ENCODE measurements at places on chromosomes 2 and 18.

GRCh38 chr18:35810520-35810919, 162.0 kb upstream of the RMP24 start:
- DNase-seq, result no peak

- peak; percentile 19 for DNase-seq
Measured at GRCh38 chr2:39942950-39943349, 163.9 kb upstream of the THUMPD2 start.

- DNase-seq, result peak; percentile 47
Measured at GRCh38 chr2:212032536-212033219, 505.9 kb downstream of the ERBB4 start.

GRCh38 chr18:7565677-7566076, 1.4 kb upstream of the PTPRM start:
- DNase-seq, result no peak

DNA sequence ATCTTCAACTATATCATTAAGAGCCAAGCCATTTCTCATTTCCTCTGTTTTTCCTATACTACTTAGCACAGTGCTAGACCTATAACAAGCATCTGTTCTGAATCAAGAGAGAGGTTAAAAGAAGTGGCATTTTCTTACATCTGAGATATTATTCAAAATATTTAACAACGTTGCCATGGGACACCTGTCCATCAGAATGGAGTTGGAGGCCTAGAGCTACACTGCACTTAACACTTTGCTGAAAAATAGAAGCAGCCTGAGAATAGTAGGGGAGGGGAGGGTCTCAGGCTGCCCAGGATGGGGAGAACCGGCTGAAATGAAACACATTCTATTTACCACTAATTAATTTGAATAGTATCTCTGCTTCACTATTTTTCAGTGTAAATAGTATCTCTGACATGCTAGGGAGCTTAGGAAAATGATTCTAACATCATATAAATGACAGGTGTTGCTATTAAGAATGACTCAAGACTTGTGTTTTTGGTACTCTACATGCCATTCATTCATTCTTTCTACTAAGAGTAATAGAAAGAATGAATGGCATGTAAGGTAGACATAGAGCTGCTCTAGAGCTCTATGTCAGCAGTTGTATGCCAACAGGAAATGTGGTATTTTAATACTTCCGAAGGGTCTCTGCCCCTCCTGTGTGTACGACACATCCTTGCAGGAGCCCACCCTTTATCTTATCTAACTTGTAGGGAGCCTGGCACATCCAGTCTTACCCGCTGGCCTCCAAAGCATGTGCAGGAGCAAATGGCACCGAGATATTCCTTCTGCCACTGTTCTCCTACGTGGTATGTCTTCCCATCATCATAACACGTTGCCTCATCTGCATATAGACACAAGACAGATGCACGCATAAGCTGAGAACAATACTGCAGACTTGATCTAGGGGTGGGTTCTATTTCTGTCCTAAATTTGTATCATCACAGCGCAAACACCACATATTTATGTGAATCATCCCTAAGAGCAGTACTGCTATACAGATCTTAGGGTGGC, 52.6 kb downstream of the ATIC start:
- DNase-seq, result no peak

DNA sequence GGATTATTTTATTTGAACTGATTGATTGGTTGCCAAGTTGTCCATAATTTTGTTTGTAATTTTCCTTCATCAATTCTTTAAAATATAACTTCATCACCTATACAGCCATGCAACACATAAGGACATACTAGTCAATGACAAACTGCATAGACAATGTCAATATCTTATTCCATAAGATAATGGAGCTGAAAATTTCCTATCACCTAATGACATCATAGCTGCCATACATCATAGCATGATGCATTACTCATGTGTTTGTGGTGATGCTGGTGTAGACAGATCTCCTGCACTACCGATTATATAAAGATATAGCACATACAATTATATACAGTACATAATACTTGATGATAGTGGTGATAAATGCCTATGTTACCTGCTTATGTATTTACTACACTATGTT, 369.8 kb upstream of the NT5C1B start:
- no peak for DNase-seq

- no peak for DNase-seq
Measured at GRCh38 chr2:136796339-136796738, 31.0 kb downstream of the THSD7B start.

GRCh38 chr18:42689310-42689709, 426.2 kb downstream of the RIT2 start:
- no peak for DNase-seq

DNA sequence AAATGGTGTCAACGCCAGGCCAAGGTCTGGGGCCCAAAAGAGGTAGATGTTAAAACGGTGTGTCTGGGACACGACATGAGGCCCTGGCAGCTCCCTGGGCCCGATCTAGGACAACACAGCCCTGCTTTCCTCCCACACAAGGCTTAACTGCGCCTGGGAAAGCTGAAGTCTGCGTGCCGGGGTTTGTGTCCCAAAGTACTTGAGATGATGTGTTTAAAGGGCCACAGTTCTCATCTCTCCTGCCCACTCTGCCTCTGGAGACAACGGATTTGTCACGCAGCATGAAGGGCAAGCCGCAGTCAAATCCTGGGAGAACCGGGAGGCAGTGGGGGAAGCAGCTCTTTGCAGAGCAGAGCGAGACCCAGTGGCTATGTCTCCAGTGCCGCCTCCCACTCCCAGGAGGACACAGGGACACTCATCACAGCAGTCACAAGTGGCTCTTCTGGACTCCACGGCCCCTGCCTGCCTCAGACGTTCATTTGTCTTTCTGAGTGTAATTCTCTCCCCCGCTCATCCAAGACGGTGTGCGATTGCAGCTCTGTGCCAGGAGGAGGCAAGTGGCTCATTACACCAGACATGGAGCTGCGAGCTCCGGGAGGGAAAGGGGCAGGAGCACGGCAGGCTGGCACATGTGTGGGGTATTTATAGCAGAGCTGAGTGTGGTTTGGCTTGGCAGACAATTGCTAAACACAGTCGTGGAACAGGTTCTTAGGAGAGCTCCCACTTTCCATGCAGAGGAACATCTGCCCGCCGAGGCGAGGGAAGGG, 57.7 kb upstream of the SEMA4C start:
- peak; percentile 31 for DNase-seq

DNA sequence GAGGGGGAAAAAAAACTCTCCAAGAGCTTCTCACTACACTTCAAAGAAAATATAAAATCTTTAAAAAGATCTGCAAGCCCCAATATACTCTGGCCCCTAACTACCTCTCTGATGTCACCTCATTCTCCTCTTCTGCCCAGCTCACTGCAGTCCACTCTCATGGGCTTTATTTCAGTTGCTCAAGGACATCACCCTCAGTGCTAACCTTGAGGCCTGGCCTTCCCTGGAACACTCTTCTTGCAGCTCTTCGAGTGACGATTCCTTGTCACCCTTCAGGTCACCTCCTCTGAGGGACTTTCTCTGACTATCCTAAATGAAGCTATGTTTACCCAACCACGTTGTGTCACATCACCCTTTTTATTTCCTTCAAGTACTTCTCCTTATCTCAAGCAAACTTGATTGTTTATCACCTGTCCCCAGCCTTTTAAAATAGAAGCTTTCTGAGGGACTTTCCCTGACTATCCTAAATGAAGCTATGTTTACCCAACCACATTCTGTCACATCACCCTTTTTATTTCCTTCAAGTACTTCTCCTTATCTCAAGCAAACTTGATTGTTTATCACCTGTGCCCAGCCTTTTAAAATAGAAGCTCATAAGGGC, 10.4 kb downstream of the RTTN start:
- no peak for DNase-seq

DNA sequence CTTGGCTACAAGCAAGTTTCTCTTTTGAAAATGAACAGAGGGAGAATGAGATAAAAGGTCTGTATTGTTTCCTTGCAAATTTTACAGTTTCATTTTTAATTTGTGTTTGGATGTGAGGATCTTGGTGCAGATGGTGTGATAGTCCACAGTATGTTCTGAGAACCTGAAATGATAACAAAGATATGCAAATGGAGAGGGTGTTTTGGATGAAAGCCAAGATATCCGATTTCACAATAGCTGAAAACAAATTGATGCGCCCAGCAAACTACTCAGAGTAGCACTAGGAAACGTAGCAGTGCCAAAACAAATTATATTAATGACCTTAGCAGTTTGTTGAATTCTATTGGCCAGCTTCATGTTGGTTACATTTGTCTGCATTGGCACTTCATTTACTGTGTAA, 683.5 kb downstream of the TMEM182 start:
- no peak for DNase-seq

- DNase-seq, result peak; percentile 64
Measured at GRCh38 chr2:119198240-119198840, 25.3 kb upstream of the STEAP3 start.

DNA sequence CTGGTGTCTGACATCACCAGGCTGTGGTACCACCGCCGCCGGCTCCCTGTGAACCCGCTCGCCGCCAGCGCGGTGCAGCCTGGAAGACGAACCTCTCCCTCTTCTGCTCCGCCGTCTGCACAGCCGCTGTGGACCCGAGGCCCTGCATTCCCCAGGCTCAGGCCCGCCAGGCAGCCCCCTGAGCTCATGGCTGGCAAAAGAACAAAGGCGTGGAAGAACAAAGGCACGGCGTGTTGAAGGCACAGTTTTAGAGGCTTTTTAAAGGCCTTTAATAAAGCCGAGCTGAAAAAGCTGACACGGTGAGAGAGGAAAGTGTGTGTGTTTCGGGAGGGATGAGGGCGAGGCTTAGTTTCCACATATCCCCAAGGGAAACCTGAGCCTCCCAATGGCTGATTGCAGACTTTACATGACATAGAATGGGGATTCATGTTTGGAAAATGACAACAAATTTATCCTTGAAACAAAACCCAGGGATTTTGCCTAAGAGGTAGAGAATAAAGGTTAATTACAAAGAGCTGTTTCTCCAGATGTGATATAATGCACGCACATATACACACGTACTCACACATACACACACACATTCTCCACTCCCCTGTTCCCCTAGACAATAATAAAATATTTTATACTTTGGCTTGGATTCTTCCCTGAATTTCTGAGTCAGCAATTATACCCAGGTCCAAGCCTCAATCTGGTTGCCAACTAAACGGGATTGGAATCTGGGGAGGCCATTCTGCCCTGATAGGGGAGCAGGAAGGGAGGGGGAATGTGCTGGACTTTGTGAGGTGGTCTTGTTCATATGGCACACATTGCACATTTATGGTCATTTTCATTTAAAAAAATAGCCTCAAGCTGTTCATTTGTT, 39.7 kb downstream of the RFX8 start:
- peak; percentile 14 for DNase-seq

DNA sequence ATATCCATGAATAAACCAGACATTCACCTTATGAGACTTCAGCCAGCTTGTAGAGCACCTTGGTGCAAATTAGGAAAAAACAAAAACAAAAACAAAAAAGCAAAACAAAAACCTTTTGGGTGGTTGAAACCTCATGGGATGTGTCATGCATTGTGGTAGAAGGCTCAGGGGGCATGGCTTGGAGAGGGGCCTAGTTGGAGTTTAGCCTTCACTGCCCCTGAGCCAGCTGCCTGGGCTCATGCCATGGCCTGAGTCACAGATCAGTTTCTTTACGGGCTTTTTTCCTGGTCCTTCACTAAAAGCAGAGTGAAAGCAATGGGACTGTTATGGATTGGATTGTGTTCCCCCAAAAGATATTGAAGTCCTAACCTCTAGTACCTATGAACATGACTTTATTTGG, 22.0 kb upstream of the DAPL1 start:
- DNase-seq, result peak; percentile 55

DNA sequence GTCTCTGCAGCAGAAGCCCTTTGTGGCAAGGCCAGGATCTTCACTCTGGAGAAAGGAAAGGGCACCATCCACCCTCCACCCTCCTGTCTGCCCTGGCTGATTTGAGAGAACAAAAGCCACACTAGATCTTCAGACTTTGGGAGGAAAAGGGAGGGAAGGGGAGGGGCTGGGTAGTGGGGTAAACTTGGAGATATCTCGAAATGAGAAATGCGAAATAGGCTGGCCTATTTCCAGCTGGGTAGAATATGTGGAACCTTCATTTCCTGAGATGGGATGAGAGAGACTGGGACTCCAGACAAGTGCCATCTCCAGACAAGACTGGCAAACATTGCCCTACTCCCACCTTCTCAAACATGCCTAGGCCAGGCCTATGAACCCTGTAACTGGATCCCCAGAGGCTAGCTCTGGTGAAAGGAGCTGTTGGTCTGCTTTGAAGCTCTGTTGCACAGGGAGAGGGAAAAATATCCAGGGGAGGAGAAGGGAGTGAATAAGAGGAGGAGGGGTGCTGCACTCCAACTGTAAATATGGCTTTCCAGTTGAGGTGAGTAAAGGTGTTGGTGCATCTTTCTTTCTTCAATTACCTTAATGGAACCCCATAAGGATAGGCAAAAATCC, 1.7 kb downstream of the HOXD12 start:
- no peak for DNase-seq

- peak; percentile 74 for DNase-seq
Measured at GRCh38 chr2:200077210-200077650, 121.8 kb downstream of the MAIP1 start.

DNA sequence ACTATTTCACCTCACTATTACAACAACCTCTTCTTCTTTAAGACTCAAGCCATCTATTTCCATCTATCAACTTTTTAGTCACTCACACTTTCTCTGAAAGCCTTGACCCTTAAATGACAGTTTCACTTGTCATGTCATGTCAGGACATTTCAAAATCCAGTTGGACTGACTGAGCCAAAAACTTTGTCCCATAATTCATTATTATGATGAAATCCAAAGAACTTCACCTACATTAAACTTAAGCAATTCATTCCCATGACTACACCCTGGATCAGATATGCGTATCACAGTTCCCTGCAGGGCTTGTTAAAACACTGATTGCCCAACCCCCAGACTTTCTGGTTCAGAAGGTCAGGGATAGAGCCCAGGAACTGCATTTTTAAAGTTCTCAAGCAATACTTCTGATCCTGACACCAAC, 26.5 kb downstream of the LDAH start:
- peak; percentile 22 for DNase-seq

- no peak for DNase-seq
Measured at GRCh38 chr2:128639120-128639477, 320.4 kb upstream of the HS6ST1 start.

GRCh38 chr2:9712263-9712662, 81.5 kb upstream of the YWHAQ start:
- DNase-seq, result no peak

- DNase-seq, result no peak
Measured at GRCh38 chr2:10561288-10562035, 113.3 kb upstream of the ODC1 start.

DNA sequence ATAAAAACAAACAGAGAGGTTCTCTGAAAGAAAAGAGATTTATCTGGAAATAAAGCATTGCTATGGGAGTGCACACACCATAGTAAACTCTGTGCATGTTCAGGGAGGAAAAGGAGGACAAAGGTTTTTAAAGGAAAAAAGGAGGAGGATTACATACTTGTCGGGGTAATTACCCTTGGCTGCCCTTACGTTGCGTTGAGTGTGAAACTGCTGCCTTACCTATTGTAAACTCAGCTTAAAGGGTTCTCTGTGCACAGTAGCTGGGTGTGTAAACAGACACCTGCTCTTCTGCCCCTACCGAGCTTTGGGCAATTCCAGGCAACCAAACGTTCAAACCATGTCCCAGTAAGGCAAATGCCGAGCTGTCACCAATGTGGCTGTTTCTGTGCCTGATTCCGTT, 29.6 kb upstream of the PXDN start:
- DNase-seq, result no peak

- DNase-seq, result no peak
Measured at GRCh38 chr2:69619725-69620124, 23.8 kb downstream of the AAK1 start.

GRCh38 chr2:136049011-136049742, 63.8 kb upstream of the DARS1 start:
- DNase-seq, result no peak

GRCh38 chr2:235670974-235671787, 177.3 kb downstream of the AGAP1 start:
- DNase-seq, result no peak
